Regular cardiac myocyte (primary cell): ENCODE measurements at places on chromosomes 4 and X. TPM values are rescaled to one million over a fixed set of nuclear protein-coding genes. Genes with fewer than 3 reads are reported as not detected.

NHSL2 gene
- 0.77 and 3.1 TPM in 2 replicates for total RNA-seq

DNASE1L1 gene
- 62.6 and 66.7 TPM in 2 replicates for total RNA-seq

ADH1B gene
- 0.38 and 0.85 TPM in 2 replicates for total RNA-seq

NUP62CL gene
- total RNA-seq, result not detected in 2 replicates

MTMR8 gene
- total RNA-seq, result 0.19 and 0.85 TPM in 2 replicates

NPY2R gene
- total RNA-seq, result under 0.01 TPM in 1 of 2 replicates, not detected in the other

RBM46 gene
- total RNA-seq, result not detected in 2 replicates

MPP1 gene
- total RNA-seq, result 20.9 and 42.9 TPM in 2 replicates

OPRPN gene
- not detected in 2 replicates for total RNA-seq

COL25A1 gene
- total RNA-seq, result 0.19 and 2.0 TPM in 2 replicates

EPHA5 gene
- total RNA-seq, result 5.4 and 7.1 TPM in 2 replicates

UGT2B17 gene
- not detected in 2 replicates for total RNA-seq

TLR10 gene
- total RNA-seq, result under 0.01 TPM in 1 of 2 replicates, not detected in the other

STBD1 gene
- 8.8 and 14.4 TPM in 2 replicates for total RNA-seq

EMD gene
- total RNA-seq, result 14.7 and 18.0 TPM in 2 replicates

BMX gene
- 0.38 and 0.56 TPM in 2 replicates for total RNA-seq

SLC10A4 gene
- 0.28 TPM in 1 of 2 replicates, not detected in the other for total RNA-seq

SSX1 gene
- total RNA-seq, result not detected in 2 replicates

BMP3 gene
- under 0.01 TPM in 1 of 2 replicates, not detected in the other for total RNA-seq

NIPAL1 gene
- total RNA-seq, result 1.4 and 2.9 TPM in 2 replicates

CACNA1F gene
- 0.19 TPM in 1 of 2 replicates, not detected in the other for total RNA-seq

ELF4 gene
- 5.4 and 7.9 TPM in 2 replicates for total RNA-seq

ARHGAP36 gene
- not detected in 2 replicates for total RNA-seq

DIPK2B gene
- total RNA-seq, result under 0.01 and 0.19 TPM in 2 replicates

MAGEB2 gene
- not detected in 2 replicates for total RNA-seq

FAM149A gene
- total RNA-seq, result 2.3 and 8.2 TPM in 2 replicates

RPS6KA6 gene
- 2.3 and 2.5 TPM in 2 replicates for total RNA-seq

GABRG1 gene
- not detected in 2 replicates for total RNA-seq

CT45A8 gene
- not detected in 2 replicates for total RNA-seq

RTL9 gene
- under 0.01 TPM in 2 replicates for total RNA-seq

ANKRD17 gene
- total RNA-seq, result 48.3 and 54.4 TPM in 2 replicates
